ENCODE measurements at places on chromosomes 1 and 21.

DNA sequence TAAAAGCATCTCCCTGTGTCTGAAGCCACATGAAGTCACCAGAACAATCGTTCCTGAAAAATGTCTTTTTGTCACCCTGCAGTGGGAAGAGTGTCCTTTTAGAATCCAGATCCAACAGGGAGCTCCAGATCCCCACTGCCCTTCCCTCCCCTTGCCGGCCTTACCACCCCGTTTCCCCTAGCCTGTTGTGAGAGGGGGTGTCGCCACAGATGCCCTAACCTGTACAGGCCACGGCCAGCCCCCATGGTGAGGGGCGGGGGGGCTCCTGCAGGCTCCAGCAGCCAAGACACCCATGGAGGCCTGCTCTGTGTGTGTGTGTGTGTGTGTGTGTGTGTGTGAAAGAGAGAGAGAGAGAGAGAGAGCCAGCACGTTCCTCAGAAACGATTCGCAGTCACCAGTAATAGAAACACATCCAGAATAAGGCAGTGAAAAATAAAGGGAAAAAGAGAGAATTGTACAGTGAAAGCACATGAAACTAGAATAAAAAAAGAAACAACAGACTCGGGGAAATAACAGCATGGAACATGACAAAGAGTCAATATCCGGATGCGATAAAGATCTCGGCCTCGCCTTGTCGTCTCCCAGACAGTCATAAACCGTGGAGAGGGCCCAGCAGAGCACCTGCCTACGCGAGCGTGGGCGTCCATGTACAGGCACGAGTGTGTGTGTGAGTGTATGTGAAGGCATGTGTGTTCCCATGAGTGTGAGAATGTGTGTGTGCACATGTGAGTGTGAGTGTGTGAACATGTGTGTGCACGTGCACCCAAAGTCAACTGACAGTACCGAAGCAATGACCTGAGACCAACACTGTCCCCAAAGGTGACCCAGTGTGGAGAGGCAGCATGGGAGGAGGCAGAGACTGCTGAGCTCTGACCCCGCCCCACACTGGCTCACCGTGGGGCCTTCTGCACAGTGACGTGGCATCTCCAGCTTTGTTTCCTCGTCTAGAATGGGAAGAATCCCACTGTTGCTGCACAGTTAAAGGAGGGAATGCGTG, 303.8 kb downstream of the NPHP4 start:
- no peak for DNase-seq

DNA sequence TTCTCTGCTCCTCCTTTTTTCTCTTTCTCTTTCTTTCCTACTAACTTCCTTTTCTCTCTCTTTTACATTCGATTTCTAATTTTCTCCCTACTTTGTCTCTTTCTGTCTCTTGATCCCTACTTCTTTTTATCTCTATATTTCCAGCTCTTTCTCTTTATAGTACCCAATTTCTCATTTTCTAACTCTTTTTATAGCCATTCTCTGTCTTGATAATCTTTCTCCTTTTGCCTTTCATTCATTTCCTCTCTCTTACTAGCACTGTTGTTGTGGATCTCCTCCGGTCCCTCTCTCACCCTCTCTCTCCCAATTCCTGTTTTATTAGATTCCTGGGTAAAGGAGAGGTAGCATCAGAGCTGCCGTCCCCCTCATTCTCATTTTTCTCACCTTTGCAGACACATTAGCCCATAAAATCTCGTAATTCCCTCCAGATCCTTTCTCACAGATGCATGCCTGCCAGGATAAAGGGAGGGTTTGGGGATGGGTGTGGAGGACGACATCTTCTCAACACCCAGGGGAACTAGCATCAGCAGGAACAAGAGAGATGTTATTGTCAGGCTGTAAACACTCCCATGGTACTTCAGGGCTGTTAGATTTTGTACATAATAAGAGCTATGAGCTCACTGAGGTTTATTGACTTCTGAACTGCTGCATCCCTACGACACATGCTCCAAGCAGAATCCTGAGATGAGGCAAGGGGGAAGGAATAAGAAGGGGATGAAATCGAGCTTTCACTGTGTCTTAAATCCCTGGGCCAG, 159.0 kb upstream of the GALNT2 start:
- DNase-seq = no peak

DNA sequence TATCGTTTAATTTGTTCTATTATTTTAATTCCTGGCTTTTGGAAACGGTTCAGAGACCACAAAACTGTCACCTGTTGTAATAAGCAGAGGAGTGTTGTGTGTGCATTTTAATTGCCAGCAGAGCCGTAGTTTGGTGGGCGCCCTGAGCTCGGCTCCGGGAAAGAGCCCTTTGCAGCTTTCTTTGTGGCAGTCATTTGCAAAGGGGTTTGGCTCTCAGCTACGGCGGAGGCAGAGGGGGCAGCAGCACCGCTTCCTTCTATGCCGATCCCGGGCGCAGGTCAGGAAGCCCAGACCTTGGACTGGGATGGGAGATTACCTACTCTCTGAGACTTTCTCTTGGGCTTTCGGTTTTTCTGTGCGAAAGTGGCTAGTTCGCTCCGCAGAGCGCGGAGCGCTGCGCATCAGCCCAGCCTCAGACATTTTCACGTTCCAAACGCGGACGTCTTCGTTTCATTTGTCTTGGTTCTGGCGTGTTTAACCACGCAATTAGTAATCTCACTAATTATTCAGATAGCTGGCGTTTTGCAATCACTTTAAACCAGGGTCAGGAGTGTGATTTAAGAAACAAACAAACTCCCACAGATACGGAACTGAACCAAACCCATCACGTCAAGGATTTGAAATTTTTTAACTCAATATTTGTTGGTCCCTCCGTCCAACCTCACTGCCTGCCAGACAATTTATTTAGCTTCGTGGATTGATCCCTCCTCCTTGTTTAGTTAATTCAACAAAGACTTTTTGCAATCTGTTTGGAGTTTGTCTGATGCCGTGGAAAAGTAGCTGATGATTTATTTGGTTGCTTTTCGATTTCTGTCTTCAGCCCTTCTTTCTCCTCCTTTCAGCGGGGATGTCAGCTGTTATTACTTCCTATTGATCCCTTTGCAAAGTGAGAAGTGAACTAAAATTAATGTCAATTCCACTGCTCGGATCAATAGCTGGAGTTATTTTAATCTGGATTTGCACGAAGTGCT, 3.9 kb downstream of the RNF220 start:
- DNase-seq = peak; percentile 54

GRCh38 chr1:209323743-209324142, 259.8 kb upstream of the CAMK1G start:
- no peak for DNase-seq

DNA sequence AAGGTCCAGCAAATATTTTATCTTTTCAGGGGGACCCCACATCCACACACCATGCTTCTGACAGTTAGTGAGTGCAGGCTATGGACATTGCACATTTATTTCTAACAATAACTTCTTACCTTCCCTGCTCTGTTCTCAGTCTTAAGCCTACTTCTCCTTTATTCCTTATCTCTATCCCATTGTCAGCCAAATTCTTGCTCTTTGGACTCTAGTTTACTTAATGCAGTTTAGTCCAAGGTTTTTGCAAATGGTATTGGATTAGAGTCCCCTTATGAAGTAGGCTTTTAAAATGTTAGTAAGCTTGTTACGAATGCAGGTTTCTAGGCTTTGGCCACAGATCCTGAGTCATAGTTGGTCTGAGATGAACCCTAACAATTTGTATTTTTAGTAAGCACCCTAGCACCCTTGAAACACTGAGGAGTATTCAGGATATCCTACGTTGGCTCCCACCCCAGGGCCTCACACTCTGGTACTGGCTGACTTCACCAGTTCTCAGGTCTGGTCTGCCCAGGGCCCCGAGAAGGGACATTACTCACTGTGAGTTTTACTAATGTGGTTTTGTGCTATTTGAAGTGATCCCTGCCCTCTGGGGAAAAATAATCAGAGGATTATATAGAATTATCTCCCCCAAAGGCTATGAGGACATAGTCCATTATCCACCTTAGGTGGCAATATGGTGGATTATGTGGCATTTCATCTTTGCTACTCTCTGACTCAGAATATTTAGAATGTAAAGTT, 239.5 kb downstream of the TGFB2 start:
- peak; percentile 58 for DNase-seq

GRCh38 chr21:33894736-33895288, 20.8 kb downstream of the ATP5PO start:
- peak; percentile 90 for DNase-seq

GRCh38 chr1:25879675-25880074, 4.2 kb upstream of the PAQR7 start:
- no peak for DNase-seq

- no peak for DNase-seq
Observed at GRCh38 chr1:206803221-206803730, 31.0 kb upstream of the IL10 start.

DNA sequence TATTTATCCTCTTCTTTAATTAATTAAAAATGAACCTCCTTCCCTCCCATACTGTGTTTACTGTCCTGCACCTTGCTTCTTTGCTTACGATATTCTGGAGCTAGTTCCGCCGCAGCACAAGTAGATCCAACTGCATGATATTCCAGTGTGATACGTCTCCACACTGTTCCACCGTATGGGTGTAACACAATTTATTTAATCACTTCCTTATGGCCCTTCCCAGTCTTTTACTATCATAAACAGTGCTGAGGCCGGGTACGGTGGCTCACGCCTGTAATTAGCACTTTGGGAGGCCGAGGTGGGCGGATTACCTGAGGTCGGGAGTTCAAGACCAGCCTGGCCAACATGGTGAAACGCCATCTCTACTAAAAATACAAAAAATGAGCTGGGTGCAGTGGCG, 25.7 kb downstream of the CNST start:
- DNase-seq = no peak

- no peak for DNase-seq
Observed at GRCh38 chr1:12204140-12204539, 25.7 kb upstream of the VPS13D start.

Data from D341Med (cell line).